ENCODE measurements at places on chromosomes 5 and 9. TPM values are rescaled to one million over a fixed set of nuclear protein-coding genes. Genes with fewer than 3 reads are reported as not detected.

DNA sequence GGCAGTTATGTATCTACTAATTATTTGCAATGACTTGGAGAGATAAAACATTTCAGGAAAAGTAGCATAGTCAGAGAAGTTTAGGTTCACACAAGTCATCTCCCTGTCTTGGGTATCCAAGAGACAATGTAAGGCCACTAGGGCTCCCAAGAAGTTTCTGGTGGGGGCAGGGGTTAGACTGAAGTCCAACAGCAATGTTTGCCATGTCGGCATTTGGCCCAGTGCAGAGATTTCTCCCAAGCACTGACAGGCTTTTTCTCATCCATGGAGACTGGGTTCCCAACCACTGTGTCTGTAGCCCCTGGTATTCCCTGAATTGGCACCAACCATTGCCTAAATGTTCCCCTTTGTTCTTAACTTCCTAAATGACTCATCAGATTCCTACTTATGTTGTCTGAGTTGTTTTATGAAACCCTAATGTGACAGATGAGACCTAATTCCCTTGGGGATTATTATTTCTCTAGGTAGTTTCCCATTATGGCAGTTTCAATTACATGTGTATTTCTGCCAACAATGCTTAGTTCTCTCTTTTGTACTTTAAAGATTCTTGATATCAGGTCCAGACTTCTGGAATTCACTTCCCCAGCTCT lies 103.6 kb upstream of the EGFLAM start:
- DNase-seq, result no peak

DNA sequence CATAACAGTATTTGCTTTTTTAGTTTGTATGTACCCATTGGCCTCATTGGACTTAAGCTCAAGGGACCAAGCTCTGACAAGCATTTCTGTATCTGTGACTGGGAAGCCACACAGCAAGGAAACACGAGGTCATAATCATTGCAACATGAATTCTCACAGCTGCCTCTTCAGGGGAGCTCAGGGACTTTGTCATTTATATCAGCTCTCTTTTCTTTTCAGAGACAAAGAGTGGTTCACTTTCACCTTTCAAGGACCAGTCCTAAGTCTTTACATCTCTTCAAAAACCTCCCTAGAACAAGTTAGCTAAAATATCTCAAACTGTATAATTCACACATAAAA lies 58.6 kb downstream of the ADAMTS12 start:
- no peak for DNase-seq

- DNase-seq, result peak; percentile 66
Observed at GRCh38 chr5:98929710-98930298, 997 bp upstream of the CHD1 start.

DNA sequence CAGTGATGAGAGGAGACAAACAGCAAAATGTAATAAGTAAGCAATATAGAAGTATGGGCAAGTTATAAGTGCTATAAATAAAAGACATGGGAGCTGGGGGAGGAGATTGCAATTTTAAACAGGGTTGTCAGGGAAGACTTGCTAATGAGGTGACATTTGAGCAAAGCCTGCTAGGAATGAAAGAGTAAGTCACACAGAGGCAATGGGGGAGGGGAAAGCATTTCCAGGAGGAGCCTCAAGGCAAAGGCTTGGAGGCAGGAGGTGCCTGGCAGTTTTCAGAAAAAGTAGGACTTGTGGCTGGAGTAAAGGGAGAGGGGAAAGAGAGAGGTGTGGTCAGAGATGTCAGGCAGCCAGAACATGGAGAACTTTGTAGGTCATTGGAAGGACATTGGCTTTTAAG lies 124.4 kb upstream of the NMUR2 start:
- no peak for DNase-seq

DNA sequence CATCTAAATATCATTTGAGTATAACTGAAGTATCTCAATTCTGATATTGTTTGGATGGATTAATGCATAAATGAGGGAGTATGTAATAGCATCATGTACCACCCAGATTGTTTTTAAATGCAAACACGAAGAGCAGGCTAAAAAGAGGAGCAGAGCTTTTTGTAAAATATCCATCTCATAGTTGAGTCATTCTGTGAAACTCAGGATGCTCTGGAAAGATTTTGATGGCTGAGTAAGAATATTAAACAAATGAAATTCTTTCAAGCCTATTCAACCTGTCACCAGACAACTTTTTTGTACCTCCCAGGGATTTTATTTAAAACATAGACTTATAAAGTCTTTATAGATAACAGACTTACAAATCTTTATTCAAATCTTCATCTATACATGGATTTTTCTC lies 625.9 kb downstream of the TLE4 start:
- no peak for DNase-seq

DNA sequence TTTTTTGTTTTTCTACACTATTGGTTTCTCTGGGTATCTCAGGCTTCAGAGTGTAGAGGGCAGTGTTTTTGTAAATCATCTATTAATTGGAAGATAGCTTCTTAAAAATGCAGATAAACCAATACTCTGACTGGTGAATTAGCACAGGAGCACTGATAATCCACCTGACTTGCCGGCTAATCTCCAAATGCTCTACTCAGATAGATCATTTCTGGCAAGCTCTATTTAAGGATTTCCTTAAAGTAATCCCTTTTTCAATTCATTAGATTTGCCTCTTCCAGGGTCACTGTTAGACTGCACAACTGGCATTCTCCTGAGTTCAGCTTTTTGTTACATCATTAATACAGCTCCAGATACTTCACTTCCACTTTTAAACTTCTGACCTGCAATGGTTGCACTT lies 1390.3 kb upstream of the NUDT12 start:
- DNase-seq, result no peak

GRCh38 chr5:127585661-127586060 lies 63.2 kb upstream of the CTXN3 start:
- no peak for DNase-seq

GRCh38 chr9:87498046-87498810 lies 561 bp downstream of the DAPK1 start:
- DNase-seq, result peak; percentile 57

- no peak for DNase-seq
Observed at GRCh38 chr5:72844218-72844603, 27.8 kb downstream of the TNPO1 start.

DNA sequence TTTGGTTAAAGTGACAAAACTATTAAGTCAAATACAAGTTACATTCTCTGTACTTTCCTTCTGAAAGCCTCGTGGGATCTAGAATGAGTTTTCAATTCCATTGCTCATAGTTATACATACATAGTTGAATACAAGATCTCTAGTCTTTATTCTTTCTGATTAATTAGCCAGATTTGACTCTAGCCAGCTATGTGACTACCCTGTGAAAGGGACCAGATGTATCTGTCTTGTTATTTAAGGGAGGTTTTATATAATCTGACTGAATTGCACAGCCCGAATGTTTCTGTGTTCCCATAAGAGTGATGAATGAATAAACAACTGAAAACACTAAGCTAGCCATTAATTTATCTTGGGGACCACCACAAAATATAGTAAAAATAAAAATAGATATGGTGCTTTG lies 166.7 kb downstream of the TMEM167A start:
- DNase-seq, result no peak

DNA sequence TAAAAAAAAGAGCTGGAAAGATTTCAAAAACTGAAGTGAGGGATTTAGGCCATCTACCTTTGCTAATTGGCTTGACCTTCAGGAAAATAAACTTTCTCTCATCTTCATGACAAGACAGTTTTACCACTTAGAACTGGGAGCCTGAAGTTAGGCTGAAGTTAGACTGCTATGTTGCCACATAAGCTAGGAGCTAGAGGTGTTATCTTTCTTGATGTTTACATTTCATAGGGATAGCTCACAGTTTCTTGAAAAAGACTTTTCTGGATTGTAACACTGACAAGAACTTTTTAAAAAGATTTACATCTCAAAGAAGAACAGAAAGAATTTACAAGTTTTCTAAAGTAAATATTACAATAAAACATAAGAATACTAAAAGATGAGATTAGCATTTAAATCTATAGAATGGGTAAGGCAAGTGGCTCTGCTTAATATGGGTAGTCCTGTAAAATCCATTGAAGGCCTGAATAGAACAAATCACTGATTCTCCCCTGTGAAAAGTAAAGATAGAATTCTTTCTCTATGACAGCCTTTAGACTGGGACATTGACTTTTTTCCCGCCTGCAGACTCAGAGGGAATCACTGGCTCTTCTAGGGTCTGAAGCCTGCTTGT lies 1665.4 kb upstream of the CDH9 start:
- no peak for DNase-seq

GRCh38 chr5:139711067-139711905 lies 63.1 kb downstream of the CXXC5 start:
- no peak for DNase-seq

DNA sequence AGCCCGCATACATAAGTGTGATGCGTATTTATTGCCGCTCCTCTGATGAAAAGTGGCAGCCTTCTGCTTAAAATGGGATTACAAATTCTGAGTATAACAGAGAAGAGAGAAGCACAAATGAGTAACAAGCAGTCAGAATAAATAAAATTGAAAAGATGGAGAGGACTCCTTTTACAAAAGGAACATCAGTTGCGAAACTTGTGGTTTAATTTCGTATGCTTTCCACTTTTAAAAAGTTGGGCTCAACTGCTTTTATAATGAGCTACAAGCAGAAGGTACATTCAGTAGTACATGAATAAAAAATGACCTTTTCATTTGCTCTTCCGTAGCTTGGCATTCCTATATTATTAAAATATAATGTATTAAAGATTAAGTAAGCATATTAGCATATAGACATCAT lies 320.0 kb downstream of the FBXL17 start:
- DNase-seq, result no peak

- DNase-seq, result no peak
Observed at GRCh38 chr5:79507251-79508205, 6.4 kb downstream of the HOMER1 start.

DNA sequence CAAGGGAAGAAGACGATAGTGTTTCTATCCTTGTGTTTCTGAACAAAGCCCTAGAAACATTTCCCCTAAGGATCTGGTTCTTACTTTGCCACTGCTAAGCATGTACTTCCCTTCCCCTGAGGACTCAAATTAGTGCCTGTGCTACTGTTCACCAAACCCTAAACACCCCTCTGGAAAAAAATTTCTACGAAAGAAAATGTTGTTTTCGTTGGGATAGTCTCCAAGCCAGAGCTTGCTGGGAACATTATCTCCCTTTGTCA lies 294.6 kb downstream of the BNC2 start:
- no peak for DNase-seq

- no peak for DNase-seq
Observed at GRCh38 chr9:116452227-116452626, 234.9 kb upstream of the TRIM32 start.

The HK3 gene
- not detected for total RNA-seq

The FOXD4 gene
- 0.13 TPM for total RNA-seq

The SEMA5A gene
- under 0.01 TPM for total RNA-seq

The ABLIM3 gene
- total RNA-seq, result 19.5 TPM

The HRH2 gene
- total RNA-seq, result 0.13 TPM

The MLANA gene
- total RNA-seq, result not detected

The PCDHGA6 gene
- 1.2 TPM for total RNA-seq

The SAXO1 gene
- not detected for total RNA-seq

The LRRTM2 gene
- 1.4 TPM for total RNA-seq

All from dermis microvascular lymphatic vessel endothelial cell (primary cell).